ENCODE measurements at places on chromosomes 1 and 21. TPM values are rescaled to one million over a fixed set of nuclear protein-coding genes. Genes with fewer than 3 reads are reported as not detected.

Gene SEC16B
- 2.9 TPM for total RNA-seq

GRCh38 chr1:66563941-66564630 is 30.1 kb downstream of the SGIP1 start:
- H3K4me3 ChIP-seq = no peak overlapping the region
- H3K27me3 ChIP-seq = no peaks in the 10 kb centered on the region
- DNase-seq = no peak
- H3K27ac ChIP-seq = peak overlapping the region; percentile 93

DNA sequence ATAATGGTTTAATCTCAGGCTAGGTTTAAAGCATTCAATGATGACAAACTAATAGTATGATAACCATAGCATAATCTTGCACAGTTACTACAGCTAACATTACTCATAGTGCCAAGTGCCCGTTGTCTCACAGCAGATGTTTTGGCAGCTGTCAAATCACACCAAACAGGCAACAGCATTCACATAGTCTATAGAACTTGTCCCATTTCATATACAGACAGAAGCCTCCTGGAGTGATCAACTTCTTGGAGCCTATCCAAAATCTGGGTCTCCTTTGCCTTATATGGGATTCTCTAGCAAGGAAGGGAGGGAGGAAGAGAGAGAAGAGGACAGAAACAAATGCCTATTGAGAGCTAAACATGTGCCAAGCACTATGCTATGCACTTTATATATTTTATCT is 250.6 kb upstream of the ZP4 start:
- H3K27ac ChIP-seq = no peak overlapping the region
- no peaks in the 10 kb centered on the region for H3K27me3 ChIP-seq
- DNase-seq = no peak
- H3K4me3 ChIP-seq = no peak overlapping the region
- H3K4me1 ChIP-seq = no peaks in the 10 kb centered on the region

- no peaks in the 10 kb centered on the region for H3K36me3 ChIP-seq
- DNase-seq = no peak
- no peaks in the 10 kb centered on the region for H3K4me1 ChIP-seq
- no peaks in the 10 kb centered on the region for H3K27me3 ChIP-seq
These were observed 27.6 kb upstream of the HUNK start for GRCh38 chr21:31845151-31845729.

Gene ZSWIM5
- 0.36 TPM for total RNA-seq

DNA sequence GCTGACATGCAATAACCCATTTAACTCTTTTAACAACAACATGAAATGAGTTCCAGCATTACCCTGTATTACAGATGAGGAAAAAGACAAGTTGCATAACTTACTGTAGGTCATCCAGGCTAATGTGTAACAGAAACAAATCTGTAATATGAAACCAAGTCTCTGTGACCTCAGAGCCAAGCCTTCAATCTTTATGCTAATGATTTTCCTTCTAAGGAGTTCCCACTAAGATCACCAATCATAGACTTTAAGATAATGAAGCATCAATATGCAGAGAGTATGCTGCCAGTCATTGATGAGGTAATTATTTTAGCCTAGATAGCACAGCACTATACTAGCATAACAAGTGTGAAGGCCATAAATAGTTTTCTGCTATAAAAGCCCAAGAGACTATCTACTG is 35.6 kb upstream of the RNPC3 start:
- H3K4me1 ChIP-seq = no peaks in the 10 kb centered on the region
- DNase-seq = no peak
- H3K27ac ChIP-seq = no peak overlapping the region
- no peaks in the 10 kb centered on the region for H3K36me3 ChIP-seq
- H3K4me3 ChIP-seq = no peak overlapping the region

Gene LRRC8B
- total RNA-seq = 1.4 TPM

DNA sequence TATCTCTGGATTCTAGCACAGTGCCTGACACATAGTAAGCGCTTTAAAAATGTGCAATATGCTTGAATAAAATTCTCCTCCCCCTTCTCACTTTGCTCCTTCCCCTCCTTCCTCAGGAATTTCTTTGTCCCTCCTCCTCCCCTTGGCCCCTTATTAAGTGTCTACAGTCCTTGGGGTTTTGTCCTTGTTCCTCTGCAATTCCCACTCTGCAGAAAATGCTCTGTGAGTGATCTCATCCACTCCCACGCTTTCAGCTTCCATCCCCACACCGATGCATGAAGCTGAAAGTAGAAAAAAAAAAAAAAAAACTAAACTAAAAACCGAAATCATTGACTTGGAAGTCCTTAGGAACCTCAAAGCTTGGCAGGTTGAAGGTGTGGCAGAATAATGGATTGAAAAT is 273.6 kb downstream of the RRAGC start:
- DNase-seq = no peak
- H3K36me3 ChIP-seq = no peaks in the 10 kb centered on the region
- no peaks in the 10 kb centered on the region for H3K27me3 ChIP-seq

DNA sequence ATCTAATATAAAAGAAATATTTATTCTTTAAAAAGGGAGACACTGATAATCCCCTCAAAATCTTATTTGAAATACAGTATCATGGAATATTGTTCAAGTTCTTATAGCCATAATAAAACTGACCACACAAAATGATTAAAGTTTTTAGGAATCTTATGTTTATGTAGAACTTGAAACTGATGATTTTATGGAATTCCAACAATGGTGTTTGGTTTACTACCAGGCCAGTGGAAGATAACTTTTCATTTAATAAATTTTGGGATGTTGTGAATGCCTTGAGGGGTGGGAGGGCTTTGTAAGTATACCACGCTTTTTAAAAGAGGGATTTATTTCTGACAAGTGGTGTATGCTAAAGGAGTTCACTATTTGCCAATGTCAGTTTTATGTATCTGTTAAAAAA is 87.7 kb downstream of the RAB3GAP2 start:
- no peak overlapping the region for H3K4me3 ChIP-seq
- H3K27me3 ChIP-seq = no peaks in the 10 kb centered on the region
- peaks cover 4% of the 10 kb centered on the region for H3K4me1 ChIP-seq
- no peak for DNase-seq
- H3K36me3 ChIP-seq = peaks cover 43% of the 10 kb centered on the region

Gene CSDE1
- total RNA-seq = 599 TPM

GRCh38 chr1:110196917-110197765 is 13.0 kb upstream of the KCNC4 start:
- H3K36me3 ChIP-seq = no peaks in the 10 kb centered on the region
- no peaks in the 10 kb centered on the region for H3K27me3 ChIP-seq
- no peaks in the 10 kb centered on the region for H3K4me1 ChIP-seq

Gene CD247
- total RNA-seq = not detected

GRCh38 chr1:8812081-8812480 is 5.4 kb downstream of the RERE start:
- peaks cover 39% of the 10 kb centered on the region for H3K4me1 ChIP-seq
- DNase-seq = no peak
- no peak overlapping the region for H3K4me3 ChIP-seq
- no peaks in the 10 kb centered on the region for H3K36me3 ChIP-seq
- H3K27ac ChIP-seq = no peak overlapping the region

Gene TTC39A
- total RNA-seq = 0.88 TPM

All from osteoblast (primary cell).